Right atrium auricular region (tissue), 2 donors: ENCODE measurements at places on chromosomes 3 and 15. TPM values are rescaled to one million over a fixed set of nuclear protein-coding genes. Genes with fewer than 3 reads are reported as not detected.

- no peak for DNase-seq
- H3K36me3 ChIP-seq = no peaks in the 10 kb centered on the region
- H3K27me3 ChIP-seq = no peaks in the 10 kb centered on the region
- no peak overlapping the region for H3K4me3 ChIP-seq
These were observed 347.5 kb upstream of the TMCO5A start for GRCh38 chr15:37586976-37587375.

- no peak overlapping the region for H3K27ac ChIP-seq
- H3K4me3 ChIP-seq = no peak overlapping the region
- no peaks in the 10 kb centered on the region for H3K4me1 ChIP-seq
- DNase-seq = no peak
- H3K27me3 ChIP-seq = no peaks in the 10 kb centered on the region
These were observed 30.3 kb downstream of the TPRA1 start for GRCh38 chr3:127560051-127560787.

- no peaks in the 10 kb centered on the region for H3K4me1 ChIP-seq
- DNase-seq = no peak
- peaks cover 11% of the 10 kb centered on the region for H3K36me3 ChIP-seq
These were observed 92.2 kb downstream of the EEFSEC start for GRCh38 chr3:128245460-128245859.

- no peak for DNase-seq
- no peaks in the 10 kb centered on the region for H3K36me3 ChIP-seq
- no peak within 1 kb of the TSS for H3K4me3 ChIP-seq
- no peaks in the 10 kb centered on the region for H3K27me3 ChIP-seq
- no peak within 1 kb of the TSS for H3K27ac ChIP-seq
These were observed at the start of gene GPR171 for GRCh38 chr3:151203051-151203420. TSS of gene GPR171 (minus strand) at chr3:151203216. CDS start at chr3:151199386, 3,830 bp downstream.

DNA sequence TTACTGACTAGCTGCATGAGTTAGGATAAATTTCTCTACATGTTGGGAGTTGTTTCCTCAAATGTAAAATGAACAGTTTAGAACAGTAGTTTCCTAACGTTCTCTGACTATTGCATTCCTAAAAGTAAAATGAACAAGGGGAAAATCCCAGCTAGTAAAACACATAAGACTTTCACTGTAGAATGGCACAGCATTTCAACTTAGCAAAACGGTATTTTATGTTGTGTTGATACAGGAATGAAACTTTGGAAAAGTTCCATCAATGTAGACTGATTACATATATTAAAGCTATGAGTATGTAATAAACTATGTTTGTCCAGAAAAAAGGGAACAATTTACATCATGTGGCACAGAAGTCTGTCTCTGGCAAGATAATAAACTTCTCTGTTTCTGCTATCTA is 297.4 kb upstream of the EPHA3 start:
- no peaks in the 10 kb centered on the region for H3K27me3 ChIP-seq
- no peak overlapping the region for H3K4me3 ChIP-seq
- no peak overlapping the region for H3K27ac ChIP-seq
- H3K4me1 ChIP-seq = no peaks in the 10 kb centered on the region

DNA sequence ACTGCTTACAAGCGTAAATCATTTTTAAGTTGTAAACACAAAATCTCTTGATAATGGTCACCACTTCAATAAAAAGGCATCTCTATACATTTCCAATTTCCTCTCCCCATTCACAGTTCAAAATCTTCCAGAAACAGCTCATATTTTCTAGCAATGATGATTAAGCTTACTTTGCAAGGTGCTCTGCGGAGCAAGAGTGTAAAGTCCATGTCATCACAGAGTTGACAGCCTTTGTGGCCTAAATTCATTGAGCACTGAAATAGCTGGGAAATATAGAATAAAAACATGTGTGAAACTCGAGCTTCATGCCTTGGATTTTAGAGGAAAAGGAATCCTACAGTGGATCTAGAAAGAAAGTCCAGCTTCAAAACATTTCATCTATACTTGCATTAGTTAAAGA is 41.8 kb upstream of the ARPP21 start:
- no peak overlapping the region for H3K4me3 ChIP-seq
- H3K4me1 ChIP-seq = no peaks in the 10 kb centered on the region
- no peak overlapping the region for H3K27ac ChIP-seq

DNA sequence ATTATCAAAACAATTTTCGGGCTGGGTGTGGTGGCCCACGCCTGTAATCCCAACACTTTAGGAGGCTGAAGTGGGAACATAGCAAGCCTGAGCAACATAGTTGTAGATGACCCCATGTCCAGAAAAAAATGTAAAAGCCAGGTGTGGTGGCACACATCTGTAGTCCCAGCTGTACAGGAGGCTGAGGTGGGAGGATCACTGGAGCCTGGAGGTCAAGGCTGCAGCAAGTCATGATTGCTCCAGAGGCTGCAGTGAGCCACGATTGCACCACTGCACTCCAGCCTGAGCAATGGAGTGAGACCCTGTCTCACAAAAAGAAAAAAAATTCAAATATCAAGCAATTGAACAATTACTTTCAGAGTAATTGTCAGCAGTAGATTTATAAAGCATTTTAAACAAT is 8.0 kb upstream of the PAQR9 start:
- no peak overlapping the region for H3K4me3 ChIP-seq

- DNase-seq = no peak
- H3K27me3 ChIP-seq = no peaks in the 10 kb centered on the region
- H3K27ac ChIP-seq = no peak overlapping the region
- H3K4me1 ChIP-seq = no peaks in the 10 kb centered on the region
These were observed 4.4 kb upstream of the ELP6 start for GRCh38 chr3:47517937-47518336.

DNA sequence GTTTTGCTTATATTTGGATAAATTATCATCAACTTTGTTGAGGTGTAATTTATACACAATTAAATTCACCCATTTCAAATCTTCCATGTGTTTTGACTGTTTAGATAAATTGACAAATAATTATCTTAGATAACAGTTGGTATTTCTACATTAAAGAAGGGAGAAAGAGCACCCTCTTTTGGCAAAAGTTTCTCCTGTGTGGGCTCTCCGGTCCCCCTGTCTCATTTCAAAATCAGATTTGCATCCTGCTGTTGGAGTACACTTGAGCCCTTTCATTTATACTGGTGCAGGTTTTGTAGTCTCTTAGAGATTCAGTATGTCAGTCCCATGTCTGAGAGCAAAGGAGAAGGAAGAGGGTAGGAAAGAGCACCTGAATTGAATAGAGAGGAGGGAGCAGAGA is 49.4 kb downstream of the NKIRAS1 start:
- no peak overlapping the region for H3K27ac ChIP-seq
- no peaks in the 10 kb centered on the region for H3K36me3 ChIP-seq
- no peak for DNase-seq
- no peaks in the 10 kb centered on the region for H3K27me3 ChIP-seq

GRCh38 chr15:65263313-65263712 is 23.4 kb downstream of the PARP16 start:
- H3K4me1 ChIP-seq = peaks cover 5% of the 10 kb centered on the region
- DNase-seq = no peak
- H3K4me3 ChIP-seq = no peak overlapping the region
- H3K27ac ChIP-seq = no peak overlapping the region

DNA sequence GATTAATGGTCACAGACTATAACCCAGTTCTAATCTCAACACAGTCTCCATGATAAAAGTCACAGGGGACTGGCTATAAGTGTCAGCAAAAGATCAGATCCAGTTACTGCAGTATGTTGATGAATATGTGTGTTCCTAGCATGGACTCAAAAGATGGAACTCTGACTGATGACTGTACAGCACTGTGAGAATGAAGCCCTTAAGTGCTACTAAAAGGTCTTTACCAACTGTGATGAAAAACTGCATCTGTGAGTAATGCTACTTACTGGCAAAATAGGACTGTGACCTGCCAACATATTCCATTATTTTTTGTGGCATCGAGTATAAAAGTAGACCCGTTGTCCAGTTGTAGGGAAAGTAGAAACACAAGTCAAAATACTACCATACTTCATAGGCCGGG is 284.2 kb downstream of the ROBO2 start:
- H3K4me1 ChIP-seq = peaks cover 8% of the 10 kb centered on the region
- no peaks in the 10 kb centered on the region for H3K27me3 ChIP-seq
- DNase-seq = no peak
- no peak overlapping the region for H3K27ac ChIP-seq
- H3K4me3 ChIP-seq = no peak overlapping the region

DNA sequence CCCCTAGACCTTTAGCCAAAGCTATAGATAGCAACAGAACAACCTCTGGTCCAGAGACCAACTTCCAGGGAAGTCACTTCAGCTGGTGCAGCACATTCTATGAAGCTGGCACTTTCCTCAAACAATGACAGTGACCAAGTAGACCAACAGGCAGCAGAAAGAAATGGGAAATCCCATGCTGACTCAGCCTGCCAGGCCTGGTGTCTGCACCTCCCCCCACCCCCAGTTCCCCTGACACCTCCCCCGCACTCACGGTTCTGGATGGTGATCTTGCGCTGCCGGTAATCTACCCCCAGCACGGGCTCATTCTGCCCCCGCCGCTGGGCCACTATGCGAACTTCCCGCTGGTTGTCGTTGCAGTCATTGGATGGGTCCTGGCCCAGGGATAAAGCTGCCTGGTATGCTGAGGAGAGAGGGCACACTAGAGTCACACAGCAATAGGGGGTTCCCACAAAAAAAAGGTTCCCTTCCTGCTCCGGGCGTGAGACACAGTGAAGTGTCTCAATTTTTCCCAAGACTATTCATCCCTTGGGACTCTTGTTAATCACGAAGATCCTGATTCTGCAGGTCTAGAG is 17.0 kb downstream of the ILDR1 start:
- no peaks in the 10 kb centered on the region for H3K4me1 ChIP-seq
- H3K4me3 ChIP-seq = no peak overlapping the region
- no peaks in the 10 kb centered on the region for H3K36me3 ChIP-seq
- no peaks in the 10 kb centered on the region for H3K27me3 ChIP-seq

GRCh38 chr3:178827285-178827856 is 244.2 kb downstream of the ZMAT3 start:
- H3K27me3 ChIP-seq = no peaks in the 10 kb centered on the region
- no peak overlapping the region for H3K27ac ChIP-seq
- peaks cover 13% of the 10 kb centered on the region for H3K4me1 ChIP-seq
- H3K36me3 ChIP-seq = no peaks in the 10 kb centered on the region

- H3K36me3 ChIP-seq = no peaks in the 10 kb centered on the region
- H3K27ac ChIP-seq = no peak overlapping the region
- no peak overlapping the region for H3K4me3 ChIP-seq
- H3K4me1 ChIP-seq = no peaks in the 10 kb centered on the region
- no peaks in the 10 kb centered on the region for H3K27me3 ChIP-seq
These were observed 553.4 kb downstream of the GOLGA6L6 start for GRCh38 chr15:19988094-19988660.

DNA sequence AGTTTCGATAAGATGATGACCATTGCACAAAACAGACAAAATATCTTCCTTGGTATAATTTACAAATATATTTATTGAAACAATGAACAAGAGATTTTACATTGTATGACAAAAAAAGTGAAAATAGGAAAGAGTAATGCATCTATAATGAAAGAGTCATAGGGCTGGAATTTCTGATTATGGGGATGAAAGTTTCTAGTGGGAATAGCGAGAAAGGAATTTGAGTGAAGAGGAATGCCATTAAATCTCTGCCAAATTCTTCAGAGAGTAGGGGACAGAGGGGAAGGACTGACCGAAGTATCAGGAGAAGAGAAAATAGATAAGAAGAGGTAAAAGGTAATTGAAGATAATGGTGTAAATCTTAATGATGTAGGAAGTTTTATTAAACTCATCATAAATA is 125.4 kb downstream of the VGLL3 start:
- H3K4me1 ChIP-seq = no peaks in the 10 kb centered on the region
- DNase-seq = no peak
- no peaks in the 10 kb centered on the region for H3K36me3 ChIP-seq
- H3K27me3 ChIP-seq = no peaks in the 10 kb centered on the region

GRCh38 chr15:63539521-63539920 is 35.1 kb downstream of the USP3 start:
- no peak overlapping the region for H3K4me3 ChIP-seq
- no peaks in the 10 kb centered on the region for H3K4me1 ChIP-seq
- no peak for DNase-seq
- H3K27me3 ChIP-seq = no peaks in the 10 kb centered on the region
- peaks cover 6% of the 10 kb centered on the region for H3K36me3 ChIP-seq

DNA sequence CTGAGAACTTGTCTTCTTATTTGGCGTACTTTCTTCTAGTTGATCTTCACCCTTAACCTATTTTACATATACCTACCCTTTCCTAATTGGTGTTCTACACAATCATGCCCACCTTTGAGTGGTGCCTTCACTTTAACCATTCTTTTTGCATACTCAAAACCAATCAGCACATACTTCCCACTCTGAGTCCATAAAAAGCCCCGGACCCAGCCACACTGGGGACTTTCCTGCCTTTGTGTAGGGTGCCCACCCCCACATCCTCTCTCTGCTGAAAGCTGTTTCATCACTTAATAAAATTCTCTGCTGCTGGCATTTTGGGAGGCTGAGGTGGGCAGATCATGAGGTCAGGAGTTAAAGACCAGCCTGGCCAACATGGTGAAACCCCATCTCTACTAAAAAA is 15.9 kb upstream of the CHST2 start:
- no peak overlapping the region for H3K4me3 ChIP-seq
- H3K4me1 ChIP-seq = no peaks in the 10 kb centered on the region
- no peak overlapping the region for H3K27ac ChIP-seq
- H3K27me3 ChIP-seq = no peaks in the 10 kb centered on the region
- no peaks in the 10 kb centered on the region for H3K36me3 ChIP-seq

DNA sequence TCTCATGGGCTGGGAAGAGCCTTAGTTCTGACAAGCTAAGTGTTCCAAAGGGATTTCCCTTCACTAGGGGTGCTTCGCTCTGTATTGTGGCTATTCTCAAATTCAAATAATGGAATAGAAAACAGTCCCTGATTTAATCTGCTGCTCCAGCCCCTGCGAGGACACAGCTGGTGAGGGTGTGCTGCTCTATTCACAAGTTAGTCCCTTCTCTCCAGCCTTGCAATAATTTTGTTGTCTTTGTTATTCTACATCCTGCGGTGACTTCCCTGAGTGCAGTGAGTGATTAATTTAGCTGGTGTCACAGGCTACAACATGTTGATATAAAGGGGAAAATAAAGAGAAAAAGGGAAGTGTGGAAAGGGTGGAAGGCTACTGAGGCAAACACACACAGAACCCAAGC is 180.5 kb upstream of the VEPH1 start:
- no peak overlapping the region for H3K27ac ChIP-seq
- H3K36me3 ChIP-seq = no peaks in the 10 kb centered on the region
- H3K4me1 ChIP-seq = no peaks in the 10 kb centered on the region
- DNase-seq = no peak
- no peaks in the 10 kb centered on the region for H3K27me3 ChIP-seq

- no peak overlapping the region for H3K4me3 ChIP-seq
- no peaks in the 10 kb centered on the region for H3K36me3 ChIP-seq
- H3K27ac ChIP-seq = no peak overlapping the region
- no peaks in the 10 kb centered on the region for H3K27me3 ChIP-seq
These were observed 125.9 kb upstream of the PLXND1 start for GRCh38 chr3:129732200-129732876.

Gene STRA6
- 0.55 TPM for total RNA-seq

Gene TRAT1
- total RNA-seq = not detected

Gene ATP2B2
- 0.12 TPM for total RNA-seq

Gene P2RY13
- total RNA-seq = 0.75 TPM

Gene HAPLN3
- total RNA-seq = 3.6 TPM

Gene MASP1
- total RNA-seq = 26.2 TPM

Gene RARRES1
- total RNA-seq = 291 TPM

Gene GOLGA6L7
- not detected for total RNA-seq

Gene GPR149
- not detected for total RNA-seq

Gene IGF2BP2
- 11.0 TPM for total RNA-seq

Gene CHDH
- total RNA-seq = 2.2 TPM
